CD4-positive, alpha-beta T cell treated with Interleukin-4 for 1 hour (primary cell): ENCODE measurements at places on chromosomes 6 and 20.

GRCh38 chr6:102812242-102812641 lies 1418.7 kb downstream of the GRIK2 start:
- no peak for DNase-seq

DNA sequence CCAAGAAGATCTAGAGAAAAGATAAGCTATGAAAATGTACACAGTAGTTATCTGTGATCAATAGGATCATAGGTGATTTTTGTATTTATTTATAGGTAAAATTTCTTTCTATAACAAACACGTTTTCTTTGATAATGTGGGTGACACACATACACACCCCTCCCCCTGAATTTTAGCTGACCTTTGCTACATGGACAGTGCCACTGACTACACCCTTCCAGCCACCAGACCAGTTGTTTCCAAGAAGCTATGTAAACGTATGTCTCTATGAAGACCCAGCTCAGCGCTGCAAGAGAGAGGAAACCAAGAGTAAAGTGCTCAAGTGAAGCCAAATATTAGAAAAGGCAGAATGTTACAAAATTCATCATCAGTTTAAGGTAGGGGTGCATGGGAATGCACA lies 16.3 kb downstream of the MOCS1 start:
- no peak for DNase-seq

DNA sequence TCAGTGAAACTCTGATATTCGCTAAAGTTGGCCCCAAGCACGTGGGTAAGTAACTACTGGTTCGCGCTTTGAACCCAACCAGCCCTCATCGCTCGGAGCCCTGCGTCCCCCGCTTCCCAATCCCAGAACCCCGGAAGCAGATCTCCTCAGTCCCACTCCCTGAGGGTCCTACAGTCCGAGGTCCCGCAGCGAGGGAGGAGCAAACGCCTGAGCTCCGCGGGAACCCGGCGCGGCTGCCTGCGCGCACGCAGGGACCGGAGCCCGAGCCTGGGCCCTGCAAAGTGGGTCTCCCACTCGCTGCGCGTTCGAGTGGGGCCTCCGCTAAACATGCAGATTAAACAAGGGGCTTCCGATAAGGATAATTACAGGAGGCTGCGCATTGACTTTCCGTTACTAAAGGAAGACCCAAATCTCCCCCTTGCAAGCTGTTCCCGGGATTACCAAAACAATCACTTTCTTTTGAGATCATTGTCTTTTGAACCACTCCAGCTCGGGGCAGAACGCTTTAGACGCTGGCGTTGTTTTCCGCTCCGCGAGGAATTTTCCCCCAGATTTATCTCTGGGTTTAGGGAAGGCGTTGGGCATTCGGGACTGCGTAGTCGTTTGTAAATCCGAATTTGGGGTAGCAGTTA lies 1.3 kb upstream of the VSX1 start:
- DNase-seq, result no peak

DNA sequence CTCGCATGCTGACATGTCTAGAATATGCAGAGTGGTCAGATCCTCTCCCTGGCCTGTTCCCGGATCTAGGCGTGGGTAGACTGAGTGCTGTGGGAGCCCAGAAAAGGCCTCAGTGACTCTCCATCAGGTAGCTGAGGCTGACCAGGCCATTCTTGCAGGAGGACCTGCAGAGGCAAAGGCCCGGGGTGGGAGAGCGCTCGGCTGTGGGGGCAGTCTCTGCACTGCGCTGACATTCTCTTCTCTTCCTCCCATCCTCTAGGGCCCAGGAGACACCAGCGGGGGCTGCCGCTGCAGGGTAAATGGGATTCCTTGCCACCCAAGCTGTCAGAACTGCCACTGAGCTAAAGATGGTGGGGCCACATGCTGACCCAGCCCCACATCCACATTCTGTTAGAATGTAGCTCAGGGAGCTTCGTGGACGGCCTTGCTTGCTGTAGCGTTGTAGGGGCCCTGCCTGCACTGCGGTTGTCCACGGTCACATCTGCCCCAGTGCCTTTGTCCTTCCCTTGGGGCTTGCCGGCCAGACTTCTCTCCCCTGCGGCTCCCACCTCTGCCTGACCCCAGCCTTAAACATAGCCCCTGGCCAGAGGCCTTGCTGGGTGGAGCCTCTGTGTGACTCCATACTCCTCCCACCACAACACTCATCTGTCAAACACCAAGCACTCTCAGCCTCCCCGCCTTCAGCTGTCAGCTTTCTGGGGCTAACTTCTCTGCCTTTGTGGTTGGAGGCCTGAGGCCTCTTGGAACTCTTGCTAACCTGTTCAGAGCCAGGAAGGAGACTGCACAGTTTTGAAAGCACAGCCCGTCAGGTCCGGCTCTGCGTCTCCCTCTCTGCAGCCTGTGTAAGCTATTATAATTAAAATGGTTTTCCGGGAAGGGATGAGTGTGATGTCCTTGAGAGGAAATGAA lies 22.2 kb downstream of the RBCK1 start:
- no peak for DNase-seq

GRCh38 chr6:152301021-152301764 lies 336.0 kb downstream of the SYNE1 start:
- DNase-seq, result no peak

DNA sequence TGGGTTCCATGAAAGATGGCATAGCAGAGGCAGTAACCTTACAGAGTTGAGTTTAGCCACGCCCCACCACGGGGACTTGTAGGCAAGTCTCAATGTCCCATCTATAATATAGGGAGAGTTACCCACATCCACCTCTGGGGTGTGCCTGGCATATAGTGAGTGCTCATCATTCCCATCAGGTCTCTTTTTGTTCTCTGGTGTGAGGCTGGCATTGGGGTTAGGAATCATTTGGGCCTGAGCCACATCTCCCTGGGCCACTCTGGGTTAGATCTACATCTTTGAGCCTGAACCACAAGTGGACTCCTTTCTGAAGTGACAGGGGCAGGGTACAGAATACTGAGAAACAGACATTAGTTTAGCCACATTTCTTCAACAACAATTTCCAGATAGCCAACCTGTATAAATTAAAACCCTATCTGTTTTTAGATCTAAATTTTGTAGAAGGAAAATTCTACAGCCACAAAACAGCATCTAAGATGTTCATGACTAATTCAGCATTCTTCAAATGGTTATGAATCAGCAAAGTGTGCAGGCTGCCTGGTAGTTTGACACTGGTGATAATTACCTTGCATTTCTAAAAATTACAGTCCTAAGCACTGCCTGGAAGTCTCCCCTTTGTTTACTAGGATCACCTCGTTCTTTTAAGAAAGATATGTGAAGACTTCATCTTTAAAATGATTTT lies 20.1 kb downstream of the RNF24 start:
- no peak for DNase-seq

- DNase-seq, result no peak
Measured at GRCh38 chr6:54913211-54913610, 66.6 kb downstream of the FAM83B start.

- DNase-seq, result no peak
Measured at GRCh38 chr6:131651782-131652181, 14.7 kb downstream of the ENPP3 start.

DNA sequence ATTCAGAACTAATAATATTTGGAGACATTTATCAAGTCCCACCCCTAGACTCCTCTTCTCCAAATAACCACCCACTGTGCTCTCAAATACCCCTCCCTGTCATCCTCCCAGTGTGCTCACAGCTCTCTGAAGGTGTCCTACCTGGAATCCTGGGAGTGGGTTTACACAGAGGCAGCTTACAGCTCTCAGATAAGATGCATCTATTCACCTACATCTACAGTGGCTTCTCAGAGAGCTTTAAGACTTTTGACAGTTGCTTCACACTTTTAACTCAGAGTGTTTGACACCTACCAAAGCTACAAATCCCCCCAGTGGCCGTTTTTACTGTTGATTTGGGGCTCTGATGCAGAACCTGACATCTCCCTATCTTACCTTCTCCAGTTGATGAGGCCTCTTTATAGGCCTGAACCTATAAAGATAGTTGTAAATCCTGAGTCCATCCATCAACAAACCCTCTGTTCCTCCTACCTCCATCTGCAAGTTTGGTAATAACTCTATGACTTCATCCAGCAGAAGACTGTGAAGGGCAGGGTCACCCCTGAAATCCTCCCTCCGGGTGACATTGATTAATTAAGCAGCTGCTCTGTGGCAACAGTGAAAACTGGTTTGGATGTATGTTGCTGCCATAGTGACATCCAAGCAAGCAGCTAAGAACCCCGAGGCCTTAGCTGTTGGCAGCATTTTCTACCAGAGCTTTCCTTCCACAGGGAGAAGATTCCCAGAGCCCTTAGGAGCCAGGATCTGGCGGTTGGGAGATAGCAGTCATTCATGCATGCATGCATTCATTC lies 226.1 kb upstream of the RREB1 start:
- DNase-seq, result peak; percentile 17
